HepG2 (cell line): ENCODE measurements at places on chromosomes 1 and 21. TPM values are rescaled to one million over a fixed set of nuclear protein-coding genes. Genes with fewer than 3 reads are reported as not detected.

Gene TRABD2B
- not detected in 2 replicates for total RNA-seq

Gene ARHGAP29
- total RNA-seq, result 12.8 and 18.8 TPM in 2 replicates

Gene LINGO4
- total RNA-seq, result 0.02 TPM in 1 of 2 replicates, not detected in the other

Gene LRRC8B
- 7.6 and 9.2 TPM in 2 replicates for total RNA-seq

Gene LCE1E
- total RNA-seq, result not detected in 2 replicates

Gene SPRR2A
- not detected in 2 replicates for total RNA-seq

Gene LCE1C
- total RNA-seq, result not detected in 2 replicates

GRCh38 chr1:1629430-1630190 is 2.4 kb upstream of the MMP23B start:
- DNase-seq, result no peak
